ENCODE measurements at places on chromosomes 1 and 21.

DNA sequence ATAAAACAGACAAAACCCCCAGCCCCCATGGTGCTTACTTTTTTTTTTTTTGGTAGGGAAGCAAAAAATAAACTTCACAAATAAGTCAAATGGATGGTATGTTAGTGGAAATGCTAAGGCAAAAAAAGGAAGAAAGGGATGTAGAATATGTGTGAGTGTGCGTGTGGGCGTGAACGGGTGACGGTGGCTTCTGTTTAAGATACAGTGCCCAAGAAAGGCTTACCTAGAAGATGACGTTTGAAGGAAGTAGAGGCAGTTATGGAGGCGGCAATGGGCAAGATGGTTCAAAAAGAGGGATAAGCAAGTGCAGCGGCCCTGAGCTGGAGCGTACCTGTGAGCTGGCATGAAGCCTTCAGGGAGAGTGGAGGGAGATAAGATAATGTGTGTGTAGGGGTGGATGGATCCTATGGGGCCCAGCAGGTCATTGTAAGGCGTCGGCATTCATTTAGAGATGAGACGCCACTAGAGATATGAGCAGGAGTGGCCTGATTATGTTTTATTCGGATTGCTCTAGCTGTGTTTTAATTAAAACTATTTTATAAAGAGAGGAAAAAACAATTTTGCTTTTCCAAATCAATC, 19.9 kb downstream of the LEPR start:
- H3K27me3 ChIP-seq: no peaks in the 10 kb centered on the region
- DNase-seq: no peak
- peaks cover 9% of the 10 kb centered on the region for H3K4me1 ChIP-seq
- H3K36me3 ChIP-seq: peaks cover 2% of the 10 kb centered on the region

DNA sequence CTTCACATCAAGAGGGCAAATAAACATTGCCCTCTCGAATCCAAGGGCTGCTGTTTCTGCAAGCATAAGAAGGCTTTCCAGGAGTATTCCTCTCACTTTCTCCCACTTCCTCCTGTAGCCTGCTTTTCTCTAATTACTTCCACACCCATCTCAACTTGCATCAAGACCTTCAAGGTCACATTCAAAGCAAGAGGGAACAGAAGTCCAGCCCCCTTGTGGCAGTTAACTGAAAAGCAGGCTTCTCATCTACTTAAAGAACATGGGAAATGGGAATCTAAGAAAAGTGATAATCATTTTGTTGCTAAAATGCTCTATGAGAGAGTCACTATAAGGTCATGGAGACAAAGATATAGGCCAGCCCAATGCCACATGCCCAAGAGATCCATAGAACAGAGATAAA, 874.4 kb downstream of the KCNT2 start:
- no peaks in the 10 kb centered on the region for H3K4me1 ChIP-seq
- no peaks in the 10 kb centered on the region for H3K36me3 ChIP-seq
- no peaks in the 10 kb centered on the region for H3K27me3 ChIP-seq
- DNase-seq: no peak
- no peak overlapping the region for H3K4me3 ChIP-seq
- no peak overlapping the region for H3K27ac ChIP-seq

- no peaks in the 10 kb centered on the region for H3K36me3 ChIP-seq
- H3K27me3 ChIP-seq: no peaks in the 10 kb centered on the region
- H3K27ac ChIP-seq: no peak overlapping the region
- no peaks in the 10 kb centered on the region for H3K4me1 ChIP-seq
Measured at GRCh38 chr1:44326821-44327465, 28.1 kb downstream of the ERI3 start.

- no peak overlapping the region for H3K27ac ChIP-seq
- DNase-seq: no peak
- no peaks in the 10 kb centered on the region for H3K4me1 ChIP-seq
- no peaks in the 10 kb centered on the region for H3K36me3 ChIP-seq
- H3K4me3 ChIP-seq: no peak overlapping the region
Measured at GRCh38 chr1:22575532-22576149, 12.4 kb downstream of the EPHA8 start.

- DNase-seq: no peak
- H3K4me3 ChIP-seq: no peak overlapping the region
- no peaks in the 10 kb centered on the region for H3K36me3 ChIP-seq
- H3K27me3 ChIP-seq: peaks cover 4% of the 10 kb centered on the region
- no peak overlapping the region for H3K27ac ChIP-seq
Measured at GRCh38 chr1:116708255-116708900, 40.8 kb upstream of the IGSF3 start.

DNA sequence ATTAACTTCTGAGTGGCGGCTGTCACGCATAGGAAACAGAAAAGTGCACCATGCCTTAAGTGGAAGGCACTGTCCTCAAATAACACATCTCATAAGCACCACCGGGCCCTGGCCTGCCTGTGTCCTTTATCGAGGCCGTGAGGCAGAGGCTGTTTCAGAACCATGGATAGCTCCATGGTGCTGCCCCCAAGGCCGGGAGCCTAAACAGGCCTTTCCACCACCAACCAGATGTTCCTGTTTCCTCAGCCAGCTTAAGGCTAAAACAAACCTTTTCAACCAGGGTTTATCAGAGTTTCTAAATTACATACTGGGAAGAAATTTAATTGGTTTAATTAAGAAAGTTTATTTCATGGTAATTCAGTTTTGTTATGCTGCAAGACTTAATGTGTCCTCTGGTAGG, 114.4 kb downstream of the DMRTA2 start:
- H3K4me1 ChIP-seq: no peaks in the 10 kb centered on the region
- no peaks in the 10 kb centered on the region for H3K27me3 ChIP-seq
- no peak for DNase-seq
- H3K36me3 ChIP-seq: no peaks in the 10 kb centered on the region
- no peak overlapping the region for H3K4me3 ChIP-seq

DNA sequence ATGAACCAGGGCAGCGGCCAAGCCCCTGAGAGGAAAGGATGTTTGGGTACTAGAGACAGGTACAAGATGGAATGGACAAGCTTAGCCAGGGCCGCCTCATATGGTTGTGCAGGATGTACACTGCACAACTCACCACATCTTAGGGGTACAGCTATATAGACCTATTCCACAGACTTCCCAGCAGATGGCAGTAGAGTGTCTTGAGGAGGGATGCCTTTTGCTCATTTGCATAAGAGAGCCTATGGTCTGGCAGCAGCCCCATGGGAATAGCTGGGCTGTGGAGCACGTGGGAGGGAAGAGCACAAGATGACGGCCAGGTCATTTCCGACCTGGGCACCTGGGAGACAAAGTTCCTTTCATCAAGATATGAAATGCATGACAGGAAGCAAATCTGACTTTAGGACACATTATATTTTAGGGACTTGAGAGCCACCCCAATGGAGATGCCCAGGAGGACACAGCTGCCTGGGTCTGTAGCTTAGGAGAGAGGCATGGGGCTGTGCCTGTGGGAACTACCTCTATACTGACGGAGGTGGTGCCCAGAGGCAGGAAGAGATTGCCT, 215.5 kb downstream of the KCNJ6 start:
- H3K36me3 ChIP-seq: no peaks in the 10 kb centered on the region
- no peak overlapping the region for H3K27ac ChIP-seq
- DNase-seq: peak; percentile 6
- H3K4me1 ChIP-seq: no peaks in the 10 kb centered on the region
- peaks cover 7% of the 10 kb centered on the region for H3K27me3 ChIP-seq

DNA sequence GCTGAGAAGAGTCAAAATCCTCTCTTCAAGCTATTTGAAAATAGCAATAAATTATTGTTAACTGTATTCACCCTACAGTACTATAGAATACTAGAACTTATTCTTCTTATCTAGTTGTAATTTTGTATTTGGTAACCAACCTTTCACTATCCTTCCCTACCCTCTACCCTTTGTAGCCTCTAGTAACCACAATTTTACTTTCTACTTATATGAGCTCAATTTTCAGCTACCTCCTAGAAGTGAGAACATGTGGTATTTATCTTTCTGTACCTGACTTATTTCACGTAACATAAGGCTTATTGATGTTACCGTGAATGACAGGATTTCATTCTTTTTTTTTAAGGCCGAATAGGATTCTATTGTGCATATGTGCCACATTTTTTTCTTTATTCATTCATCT, 30.0 kb downstream of the ZC3H11B start:
- DNase-seq: no peak
- H3K27me3 ChIP-seq: no peaks in the 10 kb centered on the region
- H3K4me1 ChIP-seq: peaks cover 2% of the 10 kb centered on the region
- H3K36me3 ChIP-seq: no peaks in the 10 kb centered on the region
- H3K27ac ChIP-seq: no peak overlapping the region

- H3K4me1 ChIP-seq: peaks cover 3% of the 10 kb centered on the region
- peaks cover 6% of the 10 kb centered on the region for H3K27me3 ChIP-seq
- DNase-seq: no peak
- no peak overlapping the region for H3K4me3 ChIP-seq
- no peaks in the 10 kb centered on the region for H3K36me3 ChIP-seq
Measured at GRCh38 chr1:186225096-186225495, 150.0 kb downstream of the TPR start.

- no peaks in the 10 kb centered on the region for H3K27me3 ChIP-seq
- peaks cover 1% of the 10 kb centered on the region for H3K36me3 ChIP-seq
- H3K27ac ChIP-seq: no peak overlapping the region
- H3K4me3 ChIP-seq: no peak overlapping the region
- H3K4me1 ChIP-seq: peaks cover 6% of the 10 kb centered on the region
- no peak for DNase-seq
Measured at GRCh38 chr1:53026254-53026653, 35.8 kb upstream of the PODN start.

GRCh38 chr1:165600793-165601192, 30.2 kb upstream of the MGST3 start:
- peaks cover 19% of the 10 kb centered on the region for H3K27me3 ChIP-seq
- H3K4me1 ChIP-seq: peaks cover 27% of the 10 kb centered on the region
- H3K27ac ChIP-seq: no peak overlapping the region
- DNase-seq: no peak
- H3K36me3 ChIP-seq: no peaks in the 10 kb centered on the region
- H3K4me3 ChIP-seq: no peak overlapping the region

GRCh38 chr1:2328676-2329455, 62.5 kb downstream of the MORN1 start:
- peaks cover 1% of the 10 kb centered on the region for H3K36me3 ChIP-seq
- no peak overlapping the region for H3K4me3 ChIP-seq
- no peak overlapping the region for H3K27ac ChIP-seq

GRCh38 chr21:45329261-45330074, 41.8 kb upstream of the POFUT2 start:
- H3K27ac ChIP-seq: no peak overlapping the region
- no peak overlapping the region for H3K4me3 ChIP-seq
- no peak for DNase-seq
- H3K27me3 ChIP-seq: no peaks in the 10 kb centered on the region

DNA sequence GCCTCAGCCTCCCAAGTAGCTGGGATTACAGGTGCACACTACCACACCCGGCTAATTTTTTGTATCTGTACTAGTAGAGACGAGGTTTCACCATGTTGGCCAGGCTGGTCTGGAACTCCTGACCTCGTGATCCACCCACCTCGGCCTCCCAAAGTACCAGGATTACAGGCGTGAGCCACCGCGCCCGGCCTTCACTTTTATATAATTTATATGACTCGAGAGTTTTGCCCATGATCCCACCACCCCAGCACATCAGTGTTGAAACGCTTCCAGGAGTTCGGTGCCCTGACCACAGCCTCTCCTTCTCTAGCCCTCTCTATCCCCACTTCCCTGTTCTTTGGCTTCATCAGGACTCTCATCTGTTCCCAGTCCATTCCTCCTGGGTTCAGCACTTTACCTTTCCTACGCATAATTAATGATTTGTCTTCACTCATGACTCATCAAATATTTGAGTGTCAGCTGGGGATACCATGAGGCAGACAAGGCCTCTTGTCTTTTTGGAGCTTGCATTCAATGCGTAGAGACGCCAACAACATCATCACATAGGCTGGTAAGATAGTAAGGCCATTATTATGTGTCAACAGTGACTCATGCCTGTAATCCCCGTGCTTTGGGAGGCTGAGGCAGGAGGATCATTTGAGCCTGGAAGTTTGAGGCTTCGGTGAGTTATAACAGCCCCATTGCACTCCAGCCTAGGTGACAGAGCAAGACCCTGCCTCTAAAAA, 1.4 kb downstream of the PMF1 start:
- H3K4me1 ChIP-seq: peaks cover 38% of the 10 kb centered on the region
- no peak for DNase-seq
- no peaks in the 10 kb centered on the region for H3K27me3 ChIP-seq
- peak overlapping the region; percentile 97 for H3K4me3 ChIP-seq
- peaks cover 48% of the 10 kb centered on the region for H3K36me3 ChIP-seq
- peak overlapping the region; percentile 93 for H3K27ac ChIP-seq

DNA sequence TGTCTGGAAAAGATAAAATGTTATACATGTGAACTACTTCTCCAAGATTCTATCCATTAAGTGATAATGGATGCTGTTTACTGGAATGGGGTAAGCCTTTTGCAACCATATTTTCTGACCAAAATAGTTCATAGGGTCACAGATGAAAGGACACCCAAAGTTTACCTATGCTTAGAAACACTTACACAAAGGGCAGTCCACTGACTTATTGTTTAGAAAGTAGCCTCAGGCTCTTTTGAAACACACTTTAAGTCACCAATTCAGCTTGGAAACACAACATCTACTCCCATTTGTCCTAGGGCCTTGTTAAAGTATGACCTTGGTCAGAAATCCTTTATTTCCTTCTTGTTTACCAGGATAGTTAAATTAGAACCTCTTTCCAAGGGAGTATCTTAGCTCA, 28.7 kb upstream of the VTCN1 start:
- H3K27ac ChIP-seq: no peak overlapping the region
- H3K36me3 ChIP-seq: no peaks in the 10 kb centered on the region

DNA sequence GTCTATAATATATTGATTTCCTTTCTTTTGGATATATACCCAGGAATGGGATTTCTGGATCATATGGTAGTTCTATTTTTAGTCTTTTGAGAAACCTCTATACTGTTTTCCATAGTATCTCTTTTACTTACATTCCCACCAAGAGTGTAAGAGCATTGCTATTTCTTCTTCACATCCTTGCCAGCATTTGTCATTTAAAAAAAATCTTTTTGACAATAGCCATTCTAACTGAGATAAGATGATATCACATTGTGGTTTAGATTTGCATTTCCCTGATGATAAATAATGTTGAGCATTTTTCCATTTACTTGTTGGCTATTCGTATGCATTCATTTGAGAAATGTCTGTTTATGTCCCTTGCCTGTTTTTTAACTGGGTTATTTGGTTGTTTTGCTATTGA, 467.4 kb downstream of the COL11A1 start:
- H3K4me1 ChIP-seq: no peaks in the 10 kb centered on the region
- DNase-seq: no peak
- H3K27ac ChIP-seq: no peak overlapping the region
- no peaks in the 10 kb centered on the region for H3K36me3 ChIP-seq
- H3K4me3 ChIP-seq: no peak overlapping the region

GRCh38 chr1:30303387-30303786, 420.0 kb downstream of the MATN1 start:
- no peak overlapping the region for H3K27ac ChIP-seq
- no peak for DNase-seq
- peaks cover 5% of the 10 kb centered on the region for H3K27me3 ChIP-seq
- H3K36me3 ChIP-seq: no peaks in the 10 kb centered on the region

- H3K27me3 ChIP-seq: no peaks in the 10 kb centered on the region
- no peak overlapping the region for H3K27ac ChIP-seq
- H3K4me3 ChIP-seq: no peak overlapping the region
- H3K4me1 ChIP-seq: no peaks in the 10 kb centered on the region
Measured at GRCh38 chr1:160219062-160219929, 14.1 kb downstream of the PEA15 start.
